SJSA1 (cell line): ENCODE measurements at places on chromosomes 1 and 21. TPM values are rescaled to one million over a fixed set of nuclear protein-coding genes. Genes with fewer than 3 reads are reported as not detected.

IL23R gene
- total RNA-seq = not detected in 2 replicates

FCMR gene
- total RNA-seq = 2.0 and 11.7 TPM in 2 replicates

DNA sequence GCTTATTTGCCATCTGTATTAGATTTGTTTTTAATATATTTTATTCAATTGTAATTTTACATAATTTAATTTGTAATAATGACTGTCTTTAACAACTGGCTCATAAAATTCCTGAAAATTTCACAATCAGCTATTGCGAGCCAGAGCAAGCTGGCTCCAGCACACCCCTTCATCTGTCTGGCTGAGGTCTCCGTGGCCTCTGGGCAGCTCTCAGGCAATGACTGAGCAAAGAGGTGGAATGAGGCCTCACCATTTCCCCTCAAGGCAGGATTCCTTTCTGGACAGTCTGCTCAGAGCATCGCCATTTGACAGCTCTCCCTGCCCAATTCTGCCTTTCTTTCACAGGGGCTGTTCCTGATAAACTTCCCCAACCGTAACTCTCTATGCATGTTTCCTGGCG, 5.8 kb upstream of the KANK4 start:
- DNase-seq = no peak

DNA sequence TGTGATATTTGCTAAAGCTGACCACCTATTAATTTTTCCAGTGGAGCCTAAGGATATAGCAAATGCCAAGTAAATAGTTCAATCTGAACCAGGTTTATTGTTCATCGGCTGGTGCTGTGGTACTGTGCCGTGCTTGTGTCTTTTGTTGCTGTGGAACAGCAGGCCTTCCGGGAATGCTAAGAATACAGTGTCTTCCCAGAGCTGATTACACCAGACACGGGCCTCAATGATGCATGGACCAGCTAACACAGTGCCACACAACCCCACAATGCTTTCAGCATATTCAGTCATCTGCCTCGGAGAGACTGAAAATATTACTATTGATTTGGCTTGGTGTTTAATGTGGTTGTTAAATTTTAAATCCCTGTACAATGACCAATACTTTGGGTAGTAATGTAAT, 415.4 kb downstream of the PTBP2 start:
- DNase-seq = no peak
